ENCODE measurements at places on chromosomes 13 and 19.

DNA sequence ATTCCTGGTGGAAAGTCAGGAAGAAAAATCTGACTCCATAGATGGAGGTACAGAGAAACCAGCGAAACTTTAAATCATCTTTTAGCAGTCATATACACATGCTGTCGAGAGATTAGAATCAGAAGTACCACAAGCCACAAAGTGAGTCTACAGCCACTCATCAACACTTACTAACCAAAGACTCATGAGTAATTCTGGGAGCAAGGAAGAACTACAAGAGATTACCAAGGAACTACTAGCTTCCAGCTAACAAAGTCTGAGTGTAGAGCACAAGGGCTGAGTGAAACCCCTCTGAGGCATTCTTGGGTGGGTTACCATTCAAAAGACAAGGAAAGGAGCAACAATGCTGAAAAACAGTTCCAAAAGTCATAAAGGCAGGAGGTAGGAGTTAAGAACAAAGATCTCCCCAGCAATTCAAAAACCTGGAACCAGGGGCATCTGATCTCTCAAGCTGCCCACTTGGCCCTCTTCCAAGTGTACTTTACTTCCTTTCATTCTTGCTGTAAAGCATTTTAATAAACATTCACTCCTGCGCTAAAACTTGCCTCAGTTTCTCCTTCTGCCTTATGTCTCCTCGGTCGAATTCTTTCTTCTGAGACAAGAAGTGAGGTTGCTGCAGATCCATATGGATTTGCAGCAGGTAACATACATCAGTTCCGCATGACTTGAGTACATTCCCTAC, 13.0 kb downstream of the RBM26 start:
- DNase-seq, result no peak

DNA sequence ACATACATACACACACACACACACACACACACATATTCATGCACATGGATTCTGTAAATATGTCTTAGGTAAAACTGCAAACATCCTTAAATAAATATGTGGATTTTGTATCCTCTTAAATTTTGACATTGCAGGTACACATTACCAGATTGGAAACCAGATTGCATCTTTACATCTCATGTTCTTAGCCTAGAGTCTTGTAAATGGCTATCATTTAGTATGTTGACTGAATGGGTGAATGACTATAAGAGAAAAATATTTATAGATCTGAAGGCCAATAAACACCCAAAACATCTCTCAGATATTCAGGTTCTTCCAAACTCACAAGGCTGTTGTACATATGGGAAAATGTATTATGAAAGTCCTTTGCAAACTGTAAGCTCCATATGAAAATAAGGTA, 104.3 kb downstream of the STARD13 start:
- no peak for DNase-seq

- DNase-seq, result no peak
Measured at GRCh38 chr13:71309905-71310304, 557.1 kb downstream of the DACH1 start.

- no peak for DNase-seq
Measured at GRCh38 chr13:110509971-110510786, 51.3 kb downstream of the RAB20 start.

DNA sequence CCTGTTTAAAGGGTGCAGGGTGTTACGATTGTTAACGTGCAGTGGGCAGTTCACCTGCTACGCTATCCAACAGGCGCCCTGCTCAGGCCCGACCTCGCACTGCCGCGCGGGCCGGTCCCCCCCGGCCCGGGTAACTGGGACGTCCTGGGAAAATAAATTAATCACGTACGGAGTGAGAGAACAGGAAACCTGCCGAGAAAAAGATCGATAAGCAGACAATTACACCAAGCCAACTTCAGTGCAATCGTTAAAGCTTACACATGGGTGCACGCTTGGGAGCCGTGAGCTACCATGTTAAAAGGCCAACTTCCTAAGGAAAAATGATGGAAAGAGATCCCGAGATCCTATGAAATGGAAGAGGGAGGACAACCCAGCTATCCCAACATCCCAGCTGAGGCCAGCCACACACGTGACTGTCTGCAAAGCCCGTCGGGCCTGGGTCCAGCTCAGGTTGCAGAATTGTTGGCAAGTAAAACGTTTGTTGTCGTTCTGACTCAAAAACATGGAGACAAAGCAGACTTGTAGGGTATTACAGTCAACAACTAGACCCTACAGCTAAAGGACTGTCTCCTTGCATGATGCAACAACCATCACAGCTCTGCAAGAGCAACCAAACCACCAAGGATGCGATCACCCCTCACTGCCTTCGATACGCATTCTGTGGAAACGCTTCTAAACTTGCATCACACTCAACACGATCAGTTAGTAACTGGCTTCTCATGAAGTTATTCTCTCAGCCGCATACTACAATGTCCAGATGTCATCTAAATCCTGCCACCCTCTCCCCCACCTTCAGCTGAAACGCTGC, 741 bp upstream of the TUBGCP3 start:
- no peak for DNase-seq

DNA sequence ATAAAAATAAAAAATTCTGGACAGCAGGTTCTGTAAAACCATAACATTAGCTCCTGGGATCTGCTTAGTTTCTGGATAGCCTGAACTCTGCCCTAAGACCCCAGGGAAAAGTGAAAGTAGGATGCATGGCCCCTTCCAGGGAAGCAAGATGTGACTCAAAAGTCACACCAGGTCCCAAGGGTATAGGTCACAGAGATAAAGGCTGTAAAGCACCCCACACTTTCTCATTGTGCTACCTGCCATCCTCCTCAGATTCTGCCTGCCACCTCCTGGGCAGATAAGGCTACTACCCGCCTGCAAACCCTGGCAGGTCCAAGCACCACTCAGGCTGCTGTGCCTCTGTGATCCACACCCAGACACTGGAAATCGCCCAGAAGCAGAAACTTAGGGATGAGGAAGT, 20.6 kb downstream of the FFAR2 start:
- peak; percentile 59 for DNase-seq

DNA sequence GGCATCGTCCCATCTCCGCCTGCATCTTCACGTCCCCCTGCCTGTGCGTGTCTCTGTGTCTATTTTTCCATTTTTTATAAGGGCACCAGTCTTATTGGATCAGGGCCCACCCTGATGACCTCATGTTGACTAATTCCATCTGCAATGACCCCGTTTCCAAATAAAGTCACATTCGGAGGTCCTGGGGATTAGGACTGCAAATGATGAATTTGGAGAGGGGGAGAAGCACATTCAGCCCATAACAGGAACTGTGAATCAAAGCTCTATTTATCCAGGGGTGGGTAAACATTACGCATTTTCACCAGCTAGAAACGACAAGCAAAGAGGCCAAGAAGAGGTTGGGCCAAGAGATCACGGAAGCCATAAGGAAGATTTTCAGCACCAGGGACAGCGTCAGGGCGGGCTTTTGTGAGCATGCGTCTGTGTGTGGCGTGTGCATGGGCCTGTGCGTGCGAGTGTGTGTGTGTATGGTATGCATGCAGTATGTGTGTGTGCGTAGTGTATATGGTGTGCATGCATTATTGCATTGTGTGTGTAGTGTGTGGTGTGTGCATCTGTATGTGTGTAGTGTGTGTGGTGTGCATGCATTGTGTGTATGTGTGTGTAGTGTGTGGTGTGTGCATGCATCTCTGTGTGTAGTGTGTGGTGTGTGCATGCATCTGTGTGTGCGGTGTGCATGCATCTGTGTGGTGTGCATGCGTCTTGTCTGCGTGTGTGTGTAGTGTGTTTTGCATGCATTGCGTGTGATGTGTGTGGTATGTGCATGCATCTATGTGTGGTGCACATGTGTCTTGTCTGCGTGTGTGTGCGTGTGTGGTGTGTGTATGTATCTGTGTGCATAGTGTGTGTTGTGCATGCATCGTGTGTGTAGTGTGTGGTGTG, 19.6 kb downstream of the CELF5 start:
- DNase-seq, result peak; percentile 89

DNA sequence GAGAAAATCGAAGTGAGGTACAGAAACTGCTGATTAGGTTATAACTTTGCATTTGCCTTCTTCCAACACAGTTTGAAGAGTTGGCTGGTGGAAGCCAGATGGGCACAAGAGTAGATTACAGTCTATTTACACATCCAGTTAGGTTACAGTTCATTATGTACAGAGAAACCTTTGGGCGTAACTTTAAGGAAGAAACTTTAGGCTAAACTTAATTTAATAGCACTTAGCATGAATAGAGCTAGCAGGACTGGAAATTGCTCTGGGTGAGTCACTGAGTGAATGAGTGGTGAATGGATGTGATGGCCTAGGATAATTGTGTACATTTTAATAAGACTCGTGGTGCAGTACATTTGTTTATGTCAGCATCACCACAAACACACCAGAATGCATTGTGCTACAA, 62.9 kb upstream of the KLHL1 start:
- no peak for DNase-seq

GRCh38 chr13:99276706-99277105, 18.5 kb upstream of the GPR18 start:
- DNase-seq, result no peak

- no peak for DNase-seq
Measured at GRCh38 chr13:36606060-36606459, 67.8 kb upstream of the SERTM1 start.

- DNase-seq, result peak; percentile 74
Measured at GRCh38 chr13:111474136-111475002, 153.9 kb downstream of the TEX29 start.

DNA sequence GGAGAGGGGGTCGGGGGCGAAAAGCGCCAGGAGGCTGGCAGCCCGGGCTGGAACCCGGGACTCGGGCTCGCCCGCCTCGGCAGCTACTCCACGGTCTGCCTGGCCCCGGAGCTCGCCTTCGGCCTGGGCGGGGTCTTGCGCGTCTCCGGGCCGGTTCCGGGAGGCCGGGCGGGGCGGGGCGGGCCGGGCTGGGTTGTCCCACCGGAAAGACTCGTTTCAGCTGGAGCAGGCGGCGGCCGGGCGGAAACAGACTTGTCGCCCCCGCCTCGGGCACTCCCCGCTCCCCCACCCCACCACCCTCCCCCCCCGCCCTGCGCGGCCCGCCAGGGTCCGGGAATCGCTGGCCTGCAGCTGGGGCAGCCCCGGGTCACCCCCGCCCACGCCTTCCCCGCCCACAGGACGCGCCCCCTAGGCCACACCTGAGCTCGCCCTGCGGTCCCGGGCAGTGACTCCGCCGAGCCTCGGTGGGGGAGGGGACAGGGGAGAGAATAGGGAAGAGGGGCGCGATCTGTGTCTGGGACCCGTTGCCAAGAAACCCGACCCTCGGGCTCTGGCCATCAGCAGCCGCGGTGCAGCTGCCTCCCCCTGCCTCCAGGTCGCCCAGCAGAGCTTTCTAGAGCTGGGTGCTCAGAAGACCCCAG, 109.4 kb downstream of the KCTD15 start:
- peak; percentile 77 for DNase-seq

DNA sequence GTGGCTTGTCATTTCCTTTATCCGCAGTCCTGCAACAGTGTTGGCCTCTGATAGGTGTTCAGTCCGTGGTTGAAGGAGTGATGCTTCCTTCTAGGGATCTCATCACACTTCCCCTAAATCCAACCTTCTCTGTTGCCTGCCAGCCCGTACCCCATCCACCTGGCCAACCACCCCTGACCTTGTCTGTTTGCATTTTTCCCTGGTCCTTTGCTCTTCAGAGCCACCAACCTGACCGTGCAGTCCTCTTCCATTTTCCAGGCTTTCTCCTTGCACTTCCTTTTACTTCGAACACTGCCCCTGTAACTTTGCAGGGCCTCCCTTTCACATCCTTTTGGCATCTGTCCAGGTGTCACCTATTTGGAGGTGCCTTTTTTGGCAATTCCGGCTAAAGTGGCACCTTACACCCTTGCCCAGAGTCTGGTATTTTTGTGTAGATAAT, 696 bp downstream of the ZNF460 start:
- no peak for DNase-seq
